CD4-positive, alpha-beta memory T cell (primary cell): ENCODE measurements at places on chromosomes 7 and 10. TPM values are rescaled to one million over a fixed set of nuclear protein-coding genes. Genes with fewer than 3 reads are reported as not detected.

- H3K27ac ChIP-seq: no peak overlapping the region
- no peak overlapping the region for H3K4me3 ChIP-seq
- H3K27me3 ChIP-seq: peaks cover 10% of the 10 kb centered on the region
- no peaks in the 10 kb centered on the region for H3K4me1 ChIP-seq
Measured at GRCh38 chr10:110192552-110192951, 14.9 kb upstream of the MXI1 start.

GRCh38 chr10:124520558-124521428 lies 59.2 kb downstream of the LHPP start:
- no peaks in the 10 kb centered on the region for H3K4me1 ChIP-seq
- DNase-seq: no peak
- H3K4me3 ChIP-seq: no peak overlapping the region
- H3K27me3 ChIP-seq: no peaks in the 10 kb centered on the region
- H3K27ac ChIP-seq: no peak overlapping the region

GRCh38 chr7:41039981-41040380 lies 662.9 kb downstream of the INHBA start:
- no peak overlapping the region for H3K4me3 ChIP-seq
- H3K4me1 ChIP-seq: no peaks in the 10 kb centered on the region
- no peaks in the 10 kb centered on the region for H3K27me3 ChIP-seq
- no peaks in the 10 kb centered on the region for H3K36me3 ChIP-seq
- H3K27ac ChIP-seq: no peak overlapping the region
- DNase-seq: no peak

DNA sequence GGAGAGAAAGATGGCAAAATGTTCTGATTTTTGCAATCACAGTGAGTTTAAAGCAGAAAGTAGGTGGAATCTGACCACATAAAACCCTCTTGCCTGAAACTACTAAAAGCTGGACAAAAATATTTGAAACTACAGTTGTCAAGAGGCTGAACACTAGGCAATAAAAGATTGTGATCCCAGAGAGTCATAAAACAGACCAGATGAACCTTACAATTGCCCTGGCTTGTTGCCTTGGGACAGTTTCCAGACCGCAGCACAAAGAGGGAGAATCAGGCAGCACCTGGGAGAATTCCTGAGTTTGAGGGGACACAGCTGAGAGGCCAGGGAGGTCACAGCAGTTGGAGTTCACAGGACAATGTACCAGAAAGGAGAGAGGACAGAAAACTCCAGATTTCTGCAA lies 107.3 kb upstream of the NANOS1 start:
- no peak overlapping the region for H3K4me3 ChIP-seq
- no peak for DNase-seq
- no peaks in the 10 kb centered on the region for H3K4me1 ChIP-seq
- no peaks in the 10 kb centered on the region for H3K27me3 ChIP-seq
- no peaks in the 10 kb centered on the region for H3K36me3 ChIP-seq

- H3K27me3 ChIP-seq: no peaks in the 10 kb centered on the region
- H3K36me3 ChIP-seq: no peaks in the 10 kb centered on the region
- no peak overlapping the region for H3K4me3 ChIP-seq
- DNase-seq: no peak
- no peak overlapping the region for H3K27ac ChIP-seq
- no peaks in the 10 kb centered on the region for H3K4me1 ChIP-seq
Measured at GRCh38 chr7:50838675-50839377, 56.1 kb upstream of the GRB10 start.

DNA sequence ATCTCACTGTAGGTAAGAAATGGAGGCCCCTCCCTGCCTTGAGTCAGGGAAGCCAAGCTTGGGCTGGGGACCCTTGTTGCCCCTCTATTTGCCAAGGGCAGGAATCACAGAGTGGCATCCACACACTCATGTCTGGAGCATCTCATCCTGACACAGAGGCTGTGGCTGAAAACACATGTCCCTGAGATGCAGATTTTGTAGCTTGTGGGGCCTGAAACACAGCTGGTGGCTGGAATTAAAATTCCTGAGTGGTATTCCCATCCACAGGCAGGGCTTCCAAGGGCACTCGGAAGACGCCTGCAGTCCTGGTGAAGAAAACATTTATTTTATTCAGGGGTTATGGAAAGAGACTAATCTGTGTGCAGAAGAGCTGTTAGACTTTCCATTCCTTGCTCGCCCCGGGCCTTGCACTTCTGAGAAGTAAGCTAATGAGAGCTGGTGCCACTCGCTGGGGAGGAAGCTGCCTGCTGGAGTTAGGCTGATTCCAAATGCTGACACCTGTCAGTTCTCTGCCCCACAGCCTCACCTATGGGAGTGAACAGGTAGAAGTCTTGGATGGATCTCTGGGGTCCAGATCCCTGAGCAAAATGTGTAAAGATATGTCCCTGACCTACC lies 36.0 kb downstream of the C10orf120 start:
- no peaks in the 10 kb centered on the region for H3K4me1 ChIP-seq
- H3K4me3 ChIP-seq: no peak overlapping the region
- H3K36me3 ChIP-seq: no peaks in the 10 kb centered on the region
- H3K27ac ChIP-seq: no peak overlapping the region
- DNase-seq: no peak

DNA sequence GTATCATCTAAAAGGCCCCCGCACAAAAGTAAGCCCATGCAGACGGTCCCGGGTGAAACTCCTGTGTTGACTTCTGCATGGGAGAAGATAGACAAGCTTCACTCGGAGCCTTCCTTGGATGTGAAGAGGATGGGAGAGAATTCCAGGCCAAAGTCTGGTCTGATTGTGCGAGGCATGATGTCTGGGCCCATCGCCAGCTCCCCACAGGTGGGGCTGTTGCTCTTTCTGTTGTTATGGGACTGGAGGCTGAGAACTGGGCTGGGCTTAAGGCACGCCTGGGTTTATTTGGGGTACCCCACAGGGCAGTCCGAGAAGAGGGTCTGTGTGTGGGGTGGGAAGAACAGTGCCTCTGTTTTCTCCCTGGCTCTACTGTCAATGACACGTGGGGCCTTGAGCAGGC lies 14.6 kb downstream of the MINDY4 start:
- H3K4me1 ChIP-seq: no peaks in the 10 kb centered on the region
- no peaks in the 10 kb centered on the region for H3K36me3 ChIP-seq
- DNase-seq: no peak

OR9A2 gene
- polyA plus RNA-seq: not detected

NPFFR1 gene
- polyA plus RNA-seq: not detected

TEX47 gene
- not detected for polyA plus RNA-seq
